ENCODE measurements at places on chromosomes 5 and 9.

DNA sequence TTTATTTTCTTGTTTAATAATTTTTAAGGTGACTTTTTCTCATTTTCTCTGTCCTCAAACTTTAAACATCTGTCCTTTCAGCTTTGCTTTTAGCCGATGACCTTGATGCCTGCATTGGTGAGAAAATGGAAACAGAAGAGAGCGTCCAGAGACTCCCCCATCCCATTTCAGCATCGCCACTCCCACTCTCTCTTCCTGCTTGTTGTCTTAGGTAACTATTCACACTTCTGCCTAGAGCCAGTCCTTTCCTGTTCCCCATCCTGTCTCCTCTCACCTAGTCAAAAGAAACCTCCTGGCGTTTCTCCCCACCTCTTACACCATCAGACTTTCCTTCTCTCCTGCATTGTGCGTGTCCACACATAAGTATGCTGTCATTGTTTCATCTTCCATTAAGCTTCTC is 124.6 kb downstream of the MAST4 start:
- no peak for DNase-seq

DNA sequence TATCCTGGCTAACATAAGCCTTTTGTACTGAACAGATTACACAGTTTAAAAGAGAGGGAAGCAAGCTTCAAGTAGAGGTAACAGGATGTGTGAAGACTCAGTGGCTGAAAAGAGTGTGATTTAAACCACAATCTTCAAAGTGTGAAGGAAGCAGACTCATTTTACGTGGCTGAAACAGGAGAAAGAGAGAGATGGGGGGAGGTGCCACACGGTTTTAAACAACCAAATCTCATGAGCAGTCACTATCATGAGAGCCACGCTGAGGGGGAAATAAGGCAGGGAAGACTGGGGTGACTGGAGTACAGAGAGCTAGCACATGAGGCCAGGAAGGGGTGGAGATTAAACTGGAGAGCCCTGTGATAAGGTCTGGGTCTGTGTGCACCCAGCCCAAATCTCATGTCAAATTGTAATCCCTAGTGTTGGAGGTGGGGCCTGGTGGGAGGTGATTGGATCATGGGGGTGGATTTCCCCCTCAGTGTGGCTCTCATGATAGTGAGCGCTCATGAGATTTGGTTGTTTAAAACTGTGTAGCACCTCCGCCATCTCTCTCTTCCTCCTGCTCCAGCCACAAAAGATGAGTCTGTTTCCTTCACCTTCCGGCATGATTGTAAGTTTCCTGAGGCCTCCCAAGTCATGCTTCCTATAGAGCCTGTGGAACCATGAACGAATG is 318.6 kb upstream of the CD180 start:
- no peak for DNase-seq

DNA sequence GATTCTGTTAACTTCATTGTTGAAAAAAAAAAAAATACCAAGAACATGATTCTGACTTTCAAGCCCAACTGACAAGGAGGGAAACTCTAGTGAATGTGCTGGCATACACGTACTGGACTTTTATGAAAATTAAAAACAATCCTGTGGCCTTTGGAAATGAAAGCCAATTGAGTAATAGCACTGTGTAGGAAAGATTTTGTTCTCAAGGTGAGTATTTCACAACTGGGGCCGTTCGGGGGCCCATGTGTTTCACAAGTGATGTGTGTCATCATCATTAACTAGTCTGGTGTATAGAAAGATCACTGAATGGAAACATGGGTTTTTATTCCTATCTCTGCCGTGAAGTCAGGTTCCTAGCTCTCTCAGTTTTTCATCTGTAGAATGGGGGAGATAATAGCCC is 605.0 kb upstream of the CLINT1 start:
- peak; percentile 75 for DNase-seq

- DNase-seq, result no peak
Observed at GRCh38 chr9:126916909-126917308, 2.3 kb downstream of the RALGPS1 start.

DNA sequence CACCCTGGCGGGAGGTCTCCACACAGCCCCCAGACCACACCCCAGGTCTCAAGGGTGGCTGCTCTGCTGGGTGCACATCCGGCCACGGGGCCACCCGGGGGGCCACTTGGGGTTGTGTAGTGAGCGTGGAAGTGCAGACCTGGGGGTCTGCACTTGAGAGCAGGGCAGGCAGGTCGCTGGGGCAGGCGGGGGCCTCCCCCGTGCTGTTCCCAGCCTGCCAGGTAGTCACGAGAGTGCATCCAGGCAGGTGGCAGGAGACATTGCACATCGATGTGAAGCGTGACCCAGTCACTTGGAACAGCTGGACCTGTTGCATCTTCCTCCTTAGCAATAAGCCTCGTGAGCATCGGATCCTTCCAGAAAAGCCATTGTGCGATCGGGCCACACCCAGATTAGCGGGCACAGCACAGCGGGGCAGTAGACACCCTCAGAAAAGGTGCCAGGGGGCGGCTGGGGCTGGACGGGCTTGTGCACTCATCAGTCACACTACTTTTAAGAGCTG is 4.8 kb upstream of the ENTPD8 start:
- no peak for DNase-seq

Data from uterus (tissue), 4 donors.